ENCODE measurements at places on chromosomes 6 and 20.

DNA sequence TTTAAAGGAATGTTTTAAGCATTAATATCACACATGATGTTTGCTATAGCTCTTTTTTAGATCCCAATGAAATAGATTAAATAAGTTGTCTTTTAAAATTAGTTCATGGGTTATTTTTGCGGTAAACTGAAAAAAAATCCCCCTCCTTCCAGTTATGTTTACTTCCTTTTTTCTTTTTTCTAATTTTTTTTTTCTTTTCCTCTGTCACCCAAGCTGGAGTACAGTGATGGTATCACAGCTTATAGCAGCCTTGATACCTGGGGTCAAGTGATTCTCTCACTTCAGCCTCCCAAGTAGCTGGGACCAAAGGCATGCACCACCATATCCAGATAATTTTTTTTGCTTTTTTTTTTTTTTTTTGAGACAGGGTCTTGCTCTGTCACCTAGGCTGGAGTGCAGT, 17.8 kb upstream of the SCAF8 start:
- DNase-seq, result no peak

DNA sequence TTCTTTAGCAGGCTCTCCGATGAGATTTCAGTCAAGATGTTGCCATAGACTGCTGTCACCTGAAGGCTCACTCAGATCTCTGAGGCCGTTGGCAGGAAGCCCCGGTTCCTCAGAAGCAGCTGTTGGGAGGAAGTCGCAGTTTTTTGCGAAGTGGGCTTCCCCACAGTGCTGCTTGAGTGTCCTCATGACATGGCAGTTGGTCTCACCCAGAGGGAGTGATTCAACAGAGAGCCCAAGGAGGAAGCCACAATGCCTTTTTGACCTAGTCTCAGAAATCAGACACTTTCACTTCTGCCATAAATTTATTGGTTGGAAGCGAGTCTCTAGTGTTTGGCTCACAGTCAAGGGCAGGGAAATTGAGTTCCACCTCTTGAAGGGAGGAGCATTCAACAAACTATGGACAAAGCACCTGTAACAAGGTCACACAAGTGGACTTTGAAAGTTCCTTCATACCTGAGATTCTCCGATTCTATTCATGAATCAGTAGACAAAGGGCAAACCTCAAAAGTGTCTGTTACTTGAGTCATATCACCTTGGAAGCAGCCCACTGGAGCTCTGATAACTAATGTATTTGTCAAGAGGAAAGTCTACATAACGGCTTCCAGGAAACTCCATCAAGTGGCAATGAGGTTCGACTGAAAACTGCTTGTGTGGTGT, 208.3 kb downstream of the TASP1 start:
- no peak for DNase-seq

DNA sequence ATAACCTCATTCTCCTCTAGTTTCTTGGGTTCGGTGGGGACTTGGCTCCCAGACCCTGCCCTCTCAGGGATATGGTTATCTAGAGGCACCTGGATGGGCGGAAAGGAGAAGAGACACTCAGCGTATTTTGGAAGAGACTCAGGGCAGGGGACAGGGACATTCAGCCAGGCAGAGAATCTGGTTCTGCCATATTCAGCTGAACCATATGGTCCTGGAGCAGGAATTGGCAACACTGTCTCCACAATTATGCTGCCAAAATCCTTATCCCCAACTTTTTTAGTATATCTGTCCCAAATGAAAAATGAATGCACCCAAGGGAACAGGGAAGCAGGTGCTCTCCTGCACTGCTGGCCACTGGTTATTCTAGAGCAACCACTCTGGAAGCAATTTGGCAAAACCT, 17.7 kb downstream of the SDC4 start:
- no peak for DNase-seq

- no peak for DNase-seq
Measured at GRCh38 chr6:119672725-119673124, 323.2 kb upstream of the MAN1A1 start.

GRCh38 chr6:33966536-33966935, 162.7 kb upstream of the MLN start:
- DNase-seq, result no peak

DNA sequence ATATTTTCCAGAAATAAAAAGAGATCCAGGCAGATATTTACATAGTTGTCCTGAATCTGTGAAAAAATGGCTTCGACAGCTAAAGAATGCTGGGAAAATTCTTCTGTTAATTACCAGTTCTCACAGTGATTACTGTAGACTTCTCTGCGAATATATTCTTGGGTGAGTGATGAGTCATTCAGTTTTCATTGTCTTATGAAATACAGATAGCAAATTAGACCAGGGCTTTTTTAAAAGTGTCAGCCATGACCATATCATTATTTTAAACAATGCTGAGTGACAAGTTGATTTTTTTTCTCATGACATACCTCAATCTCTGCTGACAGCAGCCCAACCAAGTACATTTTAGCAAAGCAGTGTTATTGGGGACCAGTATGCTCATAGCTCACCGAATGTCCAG, 32.8 kb downstream of the TSPYL4 start:
- DNase-seq, result no peak

GRCh38 chr6:116568111-116568510, 3.2 kb upstream of the RWDD1 start:
- DNase-seq, result no peak

GRCh38 chr6:26233649-26234420, 131.2 kb upstream of the BTN3A2 start:
- DNase-seq, result no peak

GRCh38 chr6:33052627-33053026, 20.8 kb downstream of the HLA-DPA1 start:
- DNase-seq, result no peak

- DNase-seq, result no peak
Measured at GRCh38 chr6:87164506-87164905, 9.1 kb downstream of the ZNF292 start.

GRCh38 chr6:155126727-155127439, 131.8 kb downstream of the TIAM2 start:
- DNase-seq, result no peak

- DNase-seq, result no peak
Measured at GRCh38 chr20:57092112-57092899, 174.1 kb downstream of the BMP7 start.

Data from osteocyte (in vitro differentiated cells).